ENCODE measurements at places on chromosomes 16 and 17.

DNA sequence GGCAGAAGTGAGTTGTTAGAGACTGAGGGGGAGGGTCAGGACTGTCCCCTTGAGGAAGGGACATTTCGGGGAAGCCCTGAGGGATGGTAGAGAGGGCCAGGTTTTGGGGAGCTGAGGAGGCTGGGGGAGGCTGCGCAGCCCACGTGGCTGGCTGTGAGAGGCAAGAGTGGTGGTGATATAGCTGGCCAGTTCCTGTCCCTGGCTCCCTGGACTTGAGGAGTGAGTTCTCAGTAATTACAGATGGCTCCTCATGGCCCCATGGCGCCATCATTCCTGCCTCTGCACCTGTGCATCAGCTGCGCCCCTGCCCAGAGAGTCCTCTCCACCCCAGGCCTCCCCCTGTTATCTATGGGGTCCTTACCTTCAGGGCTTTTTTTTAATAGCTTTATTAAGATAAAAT lies 30.3 kb downstream of the MPRIP start:
- no peak for DNase-seq

- DNase-seq, result no peak
These were observed 48.7 kb downstream of the NKD1 start for GRCh38 chr16:50596762-50597450.

- no peak for DNase-seq
These were observed 392.0 kb downstream of the GRIN2A start for GRCh38 chr16:9790199-9790598.

- peak; percentile 71 for DNase-seq
These were observed 52.5 kb downstream of the FTO start for GRCh38 chr16:53756275-53756996.

Data from SK-MEL-5 (cell line).